ENCODE measurements at places on chromosomes 5 and 9. TPM values are rescaled to one million over a fixed set of nuclear protein-coding genes. Genes with fewer than 3 reads are reported as not detected.
A peak's percentile ranks its signal among the peaks of the same experiment; 100 is the strongest.

DNA sequence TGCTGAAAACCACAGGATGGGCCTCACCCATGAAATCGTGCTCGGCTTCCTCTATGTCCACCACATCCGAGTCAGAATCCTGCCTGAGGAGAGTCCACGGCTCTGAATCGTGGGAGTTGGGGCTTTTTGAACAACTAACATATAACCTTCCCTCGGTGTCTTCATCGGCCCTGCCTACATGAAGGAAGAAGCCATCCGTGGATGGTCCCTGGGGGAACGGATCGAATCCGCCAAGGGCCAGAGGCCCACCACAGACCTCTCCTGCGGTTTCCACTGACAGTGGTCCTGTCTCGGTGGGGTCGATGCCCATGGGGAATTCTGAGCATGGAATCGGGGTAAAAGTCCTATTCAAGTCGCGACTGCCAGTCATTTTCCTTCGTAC lies 85.0 kb downstream of the CAMSAP1 start:
- H3K4me3 ChIP-seq, result no peak overlapping the region
- H3K4me1 ChIP-seq, result peaks cover 8% of the 10 kb centered on the region
- H3K36me3 ChIP-seq, result peaks cover 12% of the 10 kb centered on the region
- H3K27ac ChIP-seq, result no peak overlapping the region
- no peaks in the 10 kb centered on the region for H3K27me3 ChIP-seq

DNA sequence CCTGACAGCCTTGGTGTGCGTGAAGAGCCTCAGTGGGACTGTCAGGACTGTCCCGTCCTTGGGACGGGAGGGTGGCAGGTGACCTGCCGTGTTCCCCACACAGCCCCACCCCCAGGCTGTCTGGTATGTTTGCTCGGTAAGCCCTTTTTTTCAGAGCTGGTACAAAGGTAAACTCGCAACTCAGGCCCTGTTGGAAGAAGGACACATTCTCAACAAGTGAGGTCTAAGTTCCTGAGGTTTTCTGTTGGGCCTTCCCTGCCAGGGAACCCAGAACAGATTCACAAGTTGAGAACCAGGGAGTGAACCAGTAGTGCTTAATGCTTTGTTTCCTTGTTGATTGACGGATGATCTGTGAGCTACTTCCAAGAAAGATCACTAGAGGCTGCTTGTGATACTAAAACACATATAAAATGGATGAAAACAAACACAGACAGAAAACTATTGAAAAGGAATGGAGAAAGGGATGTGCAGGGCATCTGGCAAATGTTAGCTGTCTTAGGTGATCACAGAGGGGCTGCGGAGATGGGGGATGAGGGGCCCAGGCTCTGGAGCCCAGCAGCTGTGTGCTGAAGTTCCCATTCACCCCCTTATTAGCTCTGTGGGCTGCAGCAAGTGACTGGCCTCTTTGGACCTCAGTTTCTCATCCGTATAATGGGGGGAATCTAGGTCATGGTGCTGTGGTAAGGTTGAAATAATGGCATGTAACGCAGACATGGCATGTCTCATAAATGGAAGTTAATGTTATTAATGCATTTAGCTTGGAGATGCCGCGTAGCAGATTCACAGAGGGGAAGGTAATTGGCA lies 2.7 kb downstream of the NDST1 start:
- H3K4me1 ChIP-seq, result no peaks in the 10 kb centered on the region
- no peak for DNase-seq
- no peaks in the 10 kb centered on the region for H3K27me3 ChIP-seq
- H3K4me3 ChIP-seq, result no peak overlapping the region
- no peak overlapping the region for H3K27ac ChIP-seq
- H3K36me3 ChIP-seq, result no peaks in the 10 kb centered on the region

DNA sequence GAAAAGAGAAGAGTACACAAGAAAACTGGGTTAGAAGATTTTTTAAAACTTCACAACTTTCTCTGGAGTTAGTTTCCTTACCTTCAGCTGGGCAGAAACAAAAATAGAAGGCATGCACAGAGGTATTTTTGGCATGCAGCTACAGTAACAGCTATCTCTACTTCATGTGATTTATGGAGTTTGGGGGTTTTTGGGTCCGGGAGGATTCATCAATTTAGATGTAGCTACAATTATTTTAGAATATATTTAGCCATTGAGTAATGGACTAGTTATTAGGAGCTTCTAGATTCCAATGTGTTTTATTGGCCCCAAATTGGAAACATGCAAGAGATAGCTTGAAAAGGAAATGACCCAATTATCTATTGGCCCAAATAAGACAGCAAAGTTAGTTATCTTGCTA lies 91.6 kb upstream of the TNFAIP8 start:
- peaks cover 27% of the 10 kb centered on the region for H3K36me3 ChIP-seq
- H3K27ac ChIP-seq, result no peak overlapping the region
- DNase-seq, result no peak
- H3K4me3 ChIP-seq, result no peak overlapping the region
- H3K4me1 ChIP-seq, result peaks cover 23% of the 10 kb centered on the region
- no peaks in the 10 kb centered on the region for H3K27me3 ChIP-seq

The FLT4 gene
- total RNA-seq, result 5.2 TPM

The CTSV gene
- 0.20 TPM for total RNA-seq

DNA sequence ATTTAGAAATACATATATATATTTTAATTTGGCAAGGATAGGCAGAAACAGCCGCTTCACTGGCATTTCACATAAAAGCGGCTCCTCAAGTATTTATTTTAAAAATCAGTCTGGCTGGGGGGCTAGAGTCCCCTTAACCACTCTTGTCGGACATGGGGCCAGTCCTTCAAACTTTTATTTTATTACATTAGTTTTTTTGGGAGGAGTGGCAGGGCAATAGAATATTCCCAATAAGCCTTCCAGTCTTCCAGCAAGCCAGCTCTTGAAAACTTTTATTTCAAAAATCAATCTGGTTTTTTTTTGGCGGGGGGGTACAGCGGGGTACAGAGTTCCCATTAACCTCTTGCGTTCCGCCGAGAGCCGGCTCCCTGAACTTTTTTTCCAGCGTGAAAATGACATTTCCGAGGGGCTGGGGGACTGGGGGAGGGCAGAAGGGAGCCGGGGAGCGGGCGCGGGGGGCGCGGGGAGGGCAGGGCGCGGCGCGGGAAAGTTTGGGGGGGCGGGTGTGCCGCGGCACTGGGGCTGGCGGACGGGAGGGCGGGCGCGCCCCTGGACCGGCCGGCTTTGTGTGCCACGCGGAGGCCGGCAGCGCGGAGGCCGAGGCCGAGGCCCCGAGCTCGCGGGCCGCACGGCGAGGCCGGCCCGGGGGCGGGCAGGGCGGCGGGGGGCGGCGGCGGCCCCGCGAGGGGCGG lies 504 bp upstream of the ZNF618 start:
- H3K27me3 ChIP-seq, result peaks cover 20% of the 10 kb centered on the region
- no peak overlapping the region for H3K27ac ChIP-seq
- H3K36me3 ChIP-seq, result no peaks in the 10 kb centered on the region
- peaks cover 5% of the 10 kb centered on the region for H3K4me1 ChIP-seq
- peak overlapping the region; percentile 37 for H3K4me3 ChIP-seq
- DNase-seq, result no peak

GRCh38 chr5:144035046-144035740 lies 135.3 kb downstream of the YIPF5 start:
- no peak for DNase-seq
- H3K4me1 ChIP-seq, result no peaks in the 10 kb centered on the region
- no peak overlapping the region for H3K27ac ChIP-seq
- no peak overlapping the region for H3K4me3 ChIP-seq

- DNase-seq, result no peak
- no peaks in the 10 kb centered on the region for H3K4me1 ChIP-seq
- H3K27ac ChIP-seq, result no peak overlapping the region
- peaks cover 4% of the 10 kb centered on the region for H3K27me3 ChIP-seq
Measured at GRCh38 chr5:125199968-125200865, 453.8 kb upstream of the ZNF608 start.

DNA sequence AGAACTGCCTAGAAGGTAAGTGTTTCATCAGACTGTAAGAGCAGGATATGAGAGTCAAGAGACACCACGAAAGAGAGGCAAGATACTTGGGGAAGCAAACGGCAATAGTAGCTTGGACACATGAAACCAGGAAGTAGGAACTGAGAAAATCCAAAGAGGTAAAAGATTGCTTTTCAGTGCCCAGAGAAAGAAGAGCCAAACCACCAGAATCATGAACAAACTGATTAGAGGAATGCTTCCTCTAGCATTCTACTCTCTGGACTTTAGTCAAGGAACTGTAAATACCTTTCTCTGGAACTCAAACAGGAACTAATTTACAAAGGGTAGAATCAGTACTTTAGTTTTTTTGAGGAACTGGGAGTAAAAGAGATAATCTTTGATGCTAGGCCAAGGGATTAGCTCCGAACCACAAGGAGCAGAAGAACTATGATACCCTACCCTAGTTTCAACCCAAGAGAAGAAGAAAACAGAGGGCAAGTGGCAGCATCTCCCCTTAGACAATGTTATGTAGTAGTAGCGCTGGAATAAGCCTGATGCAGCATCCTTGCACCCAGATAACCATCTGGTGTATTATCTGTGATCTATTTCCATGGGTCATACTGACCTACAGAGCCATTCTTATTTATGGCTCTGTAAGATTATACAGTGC lies 41.3 kb downstream of the EFCAB9 start:
- H3K36me3 ChIP-seq, result peaks cover 19% of the 10 kb centered on the region
- no peak for DNase-seq
- H3K4me1 ChIP-seq, result peaks cover 35% of the 10 kb centered on the region
- peak overlapping the region; percentile 44 for H3K27ac ChIP-seq
- no peak overlapping the region for H3K4me3 ChIP-seq

The CDH12 gene
- total RNA-seq, result not detected

DNA sequence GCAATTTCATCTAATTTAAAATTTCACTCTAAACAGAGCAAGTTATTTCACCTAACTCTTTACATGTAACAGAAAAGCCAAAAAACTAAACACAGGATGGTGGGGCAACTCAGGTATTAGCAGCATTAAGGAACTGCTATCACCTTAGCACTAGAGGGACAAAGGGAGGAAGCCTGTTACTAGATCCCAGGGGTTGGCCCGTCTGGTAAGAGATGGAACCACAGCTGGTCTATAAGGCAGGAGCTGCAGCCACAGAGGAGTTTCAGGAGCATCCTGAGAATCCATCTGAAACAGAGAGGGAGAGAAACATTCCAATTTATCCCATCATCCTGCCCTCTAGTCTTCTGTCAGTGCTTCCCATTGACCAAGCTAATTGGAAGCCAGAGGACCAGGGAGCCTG lies 300.3 kb downstream of the MRPS30 start:
- H3K4me1 ChIP-seq, result no peaks in the 10 kb centered on the region
- DNase-seq, result no peak
- no peaks in the 10 kb centered on the region for H3K27me3 ChIP-seq
- H3K4me3 ChIP-seq, result no peak overlapping the region

The SLC6A3 gene
- total RNA-seq, result not detected

The IQGAP2 gene
- 30.6 TPM for total RNA-seq

GRCh38 chr5:138138949-138139780 lies at the start of gene NME5:
NME5 (minus strand) TSS chr5:138139428; CDS start chr5:138138780, 648 bp downstream.
- H3K27ac ChIP-seq, result no peak within 1 kb of the TSS
- peaks cover 13% of the 10 kb centered on the region for H3K4me1 ChIP-seq
- no peak within 1 kb of the TSS for H3K4me3 ChIP-seq

The AKNA gene
- 130 TPM for total RNA-seq

DNA sequence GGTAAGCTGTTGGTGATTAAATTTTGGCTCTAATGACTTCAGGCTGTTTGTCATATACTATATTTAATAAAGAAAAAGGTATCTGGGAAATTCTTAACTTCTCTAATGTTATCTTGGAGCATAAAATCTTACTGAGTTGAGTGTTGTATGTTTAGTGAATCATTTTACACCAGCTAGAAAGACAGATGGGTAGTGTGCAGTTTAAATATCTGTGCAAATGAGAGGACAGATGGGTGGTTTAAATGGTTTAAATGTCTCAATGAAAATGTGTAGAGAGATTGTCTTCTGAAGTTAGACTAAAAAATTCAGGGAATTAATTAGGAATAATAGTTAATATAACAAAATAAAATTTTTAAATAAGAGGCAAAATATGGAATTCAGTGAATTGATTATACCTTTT lies 114.5 kb downstream of the FER start:
- no peaks in the 10 kb centered on the region for H3K4me1 ChIP-seq
- no peaks in the 10 kb centered on the region for H3K27me3 ChIP-seq
- DNase-seq, result no peak

The CCL27 gene
- total RNA-seq, result not detected

- H3K36me3 ChIP-seq, result peaks cover 8% of the 10 kb centered on the region
- no peak overlapping the region for H3K27ac ChIP-seq
- H3K4me3 ChIP-seq, result no peak overlapping the region
- DNase-seq, result no peak
Measured at GRCh38 chr9:73172901-73173215, 21.2 kb downstream of the ANXA1 start.

The HAND1 gene
- not detected for total RNA-seq

DNA sequence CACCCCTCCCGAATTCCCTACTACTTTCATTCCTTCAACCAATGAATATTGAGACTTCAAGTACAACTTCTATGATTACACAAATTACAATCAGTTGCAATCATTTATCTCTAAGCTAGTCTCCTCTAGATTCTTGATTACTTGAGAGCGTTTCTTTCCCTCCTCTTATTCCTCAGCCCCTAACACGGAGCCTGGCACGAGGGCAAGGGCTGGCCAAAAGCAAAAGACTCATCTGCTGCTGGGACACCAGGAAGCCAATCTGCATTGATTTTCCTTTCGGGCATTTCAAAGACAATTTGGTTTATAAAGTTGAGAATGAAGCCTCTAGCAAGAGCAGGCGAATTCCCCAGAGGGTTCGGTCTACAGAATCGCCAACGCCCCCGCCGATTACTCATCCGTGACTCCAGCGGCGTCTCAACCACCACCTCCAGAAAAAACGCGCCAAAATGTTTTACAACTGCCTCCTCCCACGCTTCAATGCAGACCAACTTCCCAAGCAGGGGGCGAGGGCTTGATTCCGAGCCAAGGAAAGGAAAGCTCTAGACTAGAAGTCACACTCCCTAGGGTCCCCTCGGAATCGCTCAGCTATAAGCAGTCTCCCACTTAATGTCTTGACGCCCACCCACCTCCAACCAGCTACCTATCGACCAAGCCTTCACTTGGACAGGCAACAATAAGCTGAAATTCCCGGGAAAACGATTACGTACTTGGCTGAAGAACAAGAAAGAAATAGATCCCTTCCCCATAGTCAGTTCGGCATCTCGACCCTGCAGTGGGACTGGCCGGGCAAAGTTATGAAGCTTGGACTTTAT lies 1.5 kb downstream of the PCSK1 start:
- H3K4me1 ChIP-seq, result peaks cover 15% of the 10 kb centered on the region
- H3K36me3 ChIP-seq, result no peaks in the 10 kb centered on the region
- DNase-seq, result peak; percentile 22
- no peak overlapping the region for H3K4me3 ChIP-seq
- H3K27ac ChIP-seq, result no peak overlapping the region

DNA sequence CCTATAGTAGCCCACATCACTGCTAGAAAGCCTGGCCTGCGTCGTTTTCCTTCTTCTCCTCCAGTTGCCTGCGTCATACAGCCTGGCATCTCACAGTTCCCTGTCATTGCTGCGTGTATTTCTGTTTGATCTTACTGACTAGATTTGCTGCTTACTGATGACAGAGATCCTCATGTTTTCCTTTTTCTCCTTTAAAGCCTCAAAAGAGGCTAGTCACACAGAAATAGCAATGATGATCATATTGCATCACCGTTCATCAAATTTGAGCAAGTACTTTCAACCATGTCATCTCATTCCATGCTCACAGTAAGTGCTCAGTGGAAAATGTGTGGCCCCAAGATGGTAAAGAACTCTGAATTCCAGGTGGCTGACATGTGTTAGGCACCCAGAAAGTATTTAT lies 76.8 kb downstream of the MVB12B start:
- no peak overlapping the region for H3K27ac ChIP-seq
- no peak for DNase-seq
- no peaks in the 10 kb centered on the region for H3K27me3 ChIP-seq
- H3K4me1 ChIP-seq, result peaks cover 34% of the 10 kb centered on the region
- H3K4me3 ChIP-seq, result no peak overlapping the region
